ENCODE measurements at places on chromosomes 2 and 18.

GRCh38 chr2:119249855-119250717, 26.5 kb downstream of the STEAP3 start:
- DNase-seq, result no peak

DNA sequence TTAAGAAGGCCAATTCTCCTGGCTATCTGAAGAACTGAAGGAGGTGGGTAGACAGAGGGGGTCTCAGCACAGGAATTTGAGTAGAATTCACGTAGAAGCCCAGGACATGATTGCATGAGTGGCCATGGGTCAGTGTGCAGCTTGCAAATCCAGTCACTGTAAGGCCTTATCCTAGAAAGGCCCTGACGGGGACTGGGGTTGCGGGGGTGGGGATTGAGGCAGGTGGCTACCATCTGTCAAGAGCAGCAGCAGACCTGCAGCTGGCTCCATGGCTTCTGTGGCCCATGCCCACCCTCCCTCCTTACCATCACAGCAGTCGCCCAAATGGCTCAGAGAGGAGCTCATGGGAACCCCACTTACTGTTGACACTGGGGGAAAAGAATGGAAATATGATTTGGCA, 34.6 kb upstream of the SLC14A1 start:
- no peak for DNase-seq

- DNase-seq, result peak; percentile 43
Observed at GRCh38 chr2:17309741-17310339, 208.4 kb downstream of the RAD51AP2 start.

DNA sequence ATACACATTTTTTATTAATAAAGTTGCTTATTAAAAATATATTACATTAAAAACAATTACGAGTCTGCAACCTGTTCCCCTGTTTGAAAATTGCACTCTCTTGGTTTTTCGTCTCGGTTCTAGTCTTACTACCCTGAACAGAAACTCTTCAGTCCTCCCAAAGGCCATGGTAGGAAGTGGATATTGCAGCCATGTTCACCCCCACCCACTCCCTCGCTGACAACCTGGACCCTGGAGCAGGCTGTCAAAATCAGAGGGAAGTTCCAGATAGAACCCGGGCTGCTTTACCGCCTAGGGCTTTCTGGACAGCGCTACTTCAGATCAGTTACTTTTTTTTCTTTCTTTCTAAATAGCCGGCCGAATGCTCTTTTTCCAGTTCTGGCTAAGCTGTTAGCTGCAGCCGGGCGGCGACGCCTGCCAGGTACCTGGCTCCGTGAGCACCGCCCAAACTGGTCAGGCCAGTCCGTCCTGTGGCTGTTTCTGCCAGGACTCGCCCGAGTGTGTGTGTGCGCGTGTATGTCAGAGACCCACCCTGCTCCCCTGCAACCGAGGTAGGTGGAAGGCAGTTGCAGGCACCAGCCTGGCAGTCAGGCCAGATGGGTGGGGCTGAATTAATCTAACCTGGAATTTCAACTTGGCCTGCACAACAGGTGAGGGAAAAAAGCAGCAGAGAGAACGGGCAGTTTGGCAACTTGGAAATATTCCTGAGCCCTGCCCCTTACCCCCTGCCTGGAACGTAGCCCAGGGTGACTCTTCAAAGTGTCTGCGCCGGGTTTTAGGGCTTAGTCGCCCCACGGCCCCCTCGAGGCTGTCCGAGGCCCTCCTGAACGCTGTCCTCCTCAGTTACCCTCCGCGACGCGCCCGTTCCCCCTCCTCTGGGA, 1.1 kb upstream of the TET3 start:
- no peak for DNase-seq

DNA sequence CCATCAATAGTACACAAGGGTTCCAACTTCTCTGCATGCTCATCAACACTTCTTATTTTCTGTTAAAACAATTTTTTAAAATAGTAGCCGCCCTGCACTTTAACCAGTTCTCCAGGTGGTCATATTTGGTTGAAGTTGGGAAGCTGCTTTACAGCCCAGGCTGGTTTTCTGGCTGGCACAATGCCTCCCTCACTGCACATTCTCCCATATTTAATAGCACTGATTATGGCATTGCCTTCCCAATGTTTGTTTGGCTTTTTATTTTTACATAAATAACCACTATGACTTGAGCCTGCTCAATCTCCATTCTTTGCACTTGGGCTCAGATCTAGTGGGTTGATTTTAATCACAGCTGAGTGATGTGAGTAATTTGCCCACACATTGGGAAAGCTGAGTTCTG, 111.9 kb upstream of the MAP4K3 start:
- no peak for DNase-seq

- no peak for DNase-seq
Observed at GRCh38 chr2:14716319-14716718, 83.8 kb downstream of the LRATD1 start.

DNA sequence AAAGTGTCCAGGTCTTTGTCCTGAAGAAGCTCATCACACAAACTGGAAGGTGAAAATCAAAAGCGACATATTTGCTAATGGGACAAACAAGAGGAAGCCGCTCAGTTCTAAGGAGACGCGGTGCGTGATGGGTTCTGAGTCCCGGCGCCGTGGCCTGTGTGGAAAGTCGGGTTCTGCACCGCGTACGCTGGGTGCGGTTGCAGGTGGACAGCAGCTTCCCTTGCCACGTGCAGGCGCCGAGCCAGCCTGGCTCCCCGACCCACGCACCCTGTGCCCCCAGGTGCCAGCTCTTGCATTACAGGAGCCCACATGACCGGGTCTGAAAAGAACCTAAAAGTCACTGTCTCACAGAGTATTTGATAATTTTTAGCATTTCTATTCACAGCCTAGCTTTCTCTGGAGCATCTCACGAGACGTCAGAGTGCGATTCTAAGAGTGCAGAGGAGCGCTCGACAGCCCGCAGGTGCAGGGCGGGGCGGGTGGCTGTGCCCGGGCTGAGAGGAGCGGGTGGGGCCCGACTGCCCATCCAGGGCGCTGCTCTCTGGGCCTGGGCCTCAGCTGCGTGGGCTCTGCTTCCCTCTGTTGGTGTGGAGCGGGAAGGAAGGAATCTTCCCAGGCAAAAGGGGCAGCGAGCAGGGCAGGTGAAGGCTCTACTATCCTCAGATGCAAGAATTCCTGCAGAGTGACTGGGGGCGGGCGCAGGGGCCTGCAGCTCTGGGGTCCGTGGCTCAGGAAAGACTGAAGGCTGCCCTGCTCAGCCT, 39.4 kb downstream of the MYT1L start:
- DNase-seq, result no peak

DNA sequence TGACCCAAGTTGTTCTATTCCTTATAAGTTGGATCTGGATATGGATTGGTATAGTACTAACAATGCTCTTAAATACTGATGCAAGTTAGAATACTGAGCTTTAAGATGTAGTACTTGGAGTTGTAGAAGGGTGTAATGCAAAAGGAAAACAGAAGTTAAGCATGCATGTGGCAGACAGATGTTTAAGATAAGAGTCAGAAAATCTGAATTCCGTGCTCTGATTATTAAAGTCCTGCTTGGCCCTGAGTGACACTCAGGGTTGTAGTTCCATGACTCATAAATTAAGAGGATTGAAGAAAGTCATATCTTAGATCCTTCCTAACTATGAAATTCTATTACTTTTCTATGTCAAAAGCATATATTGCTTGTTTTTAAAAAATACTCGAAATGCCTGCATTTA, 250.6 kb downstream of the RPRM start:
- DNase-seq, result no peak

- no peak for DNase-seq
Observed at GRCh38 chr2:23465936-23466335, 81.0 kb downstream of the KLHL29 start.

GRCh38 chr2:157805519-157805918, 70.6 kb downstream of the ACVR1 start:
- DNase-seq, result no peak

DNA sequence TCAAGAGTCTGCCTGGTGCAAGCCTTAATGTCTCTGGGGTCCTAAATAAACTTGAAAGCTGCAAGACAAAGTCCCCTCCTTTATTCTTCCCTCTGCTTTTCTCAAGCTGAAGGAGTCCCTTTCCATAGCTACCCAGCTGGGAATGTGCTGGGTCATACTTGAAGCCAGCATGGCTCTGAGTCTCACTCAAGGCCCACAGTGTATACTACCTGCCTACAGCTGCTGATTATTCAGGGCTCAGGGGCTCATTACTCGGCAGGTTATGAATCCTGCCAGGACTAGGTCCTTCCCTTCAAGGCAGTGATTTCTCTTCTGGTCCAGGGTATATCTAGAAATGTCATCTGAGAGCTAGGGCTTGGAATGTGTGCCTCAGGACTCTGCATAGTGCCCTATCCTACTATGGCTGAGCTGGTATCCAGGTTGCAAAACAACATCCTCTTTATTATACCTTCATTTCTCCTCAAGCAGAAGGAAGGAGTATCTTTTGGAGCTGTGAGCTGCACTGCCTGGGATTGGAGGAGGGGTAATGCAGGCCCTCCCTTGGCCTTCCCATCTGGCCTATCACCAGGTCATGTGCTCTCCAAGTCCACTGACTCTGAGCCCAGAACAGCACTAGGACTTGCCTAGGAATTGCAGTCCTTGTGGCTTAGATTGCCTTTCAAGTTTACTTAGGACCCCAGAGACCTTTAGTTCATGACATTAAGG, 22.3 kb downstream of the IL1RN start:
- no peak for DNase-seq

DNA sequence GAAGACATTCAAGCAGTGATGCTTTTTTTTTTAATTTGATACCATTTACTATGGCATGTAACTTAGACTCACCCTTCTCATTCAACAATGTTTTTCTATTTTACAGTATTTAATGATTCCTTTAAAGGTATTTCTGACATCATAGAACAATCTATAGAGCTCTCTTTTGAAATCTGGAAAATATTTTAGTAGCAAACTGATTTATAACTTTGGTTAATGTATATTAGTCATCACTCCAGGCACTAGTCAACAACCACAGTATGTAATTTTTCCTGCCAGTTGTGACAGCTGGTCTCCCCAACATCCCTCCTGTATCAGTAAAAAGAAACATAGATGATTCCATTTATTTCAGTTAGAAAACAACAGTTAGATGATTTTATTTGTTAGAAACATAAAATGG, 122.9 kb downstream of the LCLAT1 start:
- DNase-seq, result no peak

- DNase-seq, result no peak
Observed at GRCh38 chr2:241271706-241272302, 43.7 kb downstream of the HDLBP start.

DNA sequence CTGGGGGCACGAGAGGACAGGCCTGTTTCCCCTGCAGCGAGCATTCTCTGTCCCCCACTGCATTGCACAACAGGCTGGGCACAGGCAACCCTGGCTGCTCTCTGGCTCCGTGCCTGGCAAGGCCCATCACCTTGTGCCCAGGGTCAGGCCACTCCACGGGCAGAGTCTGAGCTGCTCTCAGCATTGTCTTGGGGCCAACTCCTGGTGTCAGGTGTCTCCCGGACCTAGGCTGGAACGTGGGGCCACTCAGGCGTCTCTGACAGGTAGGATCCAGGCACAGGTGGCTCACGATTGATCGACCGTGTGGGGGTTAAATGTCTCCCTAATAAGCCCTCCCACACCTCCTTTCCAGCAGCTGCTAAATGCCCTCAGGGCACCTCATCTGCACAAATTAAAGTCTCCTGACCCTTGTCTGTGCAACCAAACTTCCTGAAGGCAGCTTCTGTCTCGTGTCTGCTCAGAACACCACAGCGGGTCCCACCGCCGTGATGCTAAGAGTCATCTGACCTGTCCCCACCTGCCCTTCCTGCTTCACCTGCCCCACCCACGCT, 66.6 kb upstream of the GPC1 start:
- DNase-seq, result no peak

DNA sequence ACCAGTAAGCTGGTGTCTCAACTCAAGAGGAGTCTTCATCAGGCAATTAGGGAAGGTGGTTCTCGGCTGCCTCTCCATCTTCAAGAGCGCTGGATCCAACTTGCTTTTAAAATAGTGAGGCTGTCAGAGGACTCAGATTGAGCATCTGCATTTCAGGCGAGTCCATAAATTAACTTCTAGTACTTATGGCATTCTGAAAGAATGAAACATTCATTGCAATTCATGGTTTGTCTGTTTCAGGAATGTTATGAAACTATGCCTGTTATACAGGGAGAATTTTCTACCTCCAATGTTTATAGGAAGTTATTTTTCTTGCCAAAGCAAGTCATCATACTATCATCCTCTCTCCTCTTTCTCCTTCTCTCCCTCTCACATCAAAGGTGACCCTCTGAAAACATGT, 883.2 kb downstream of the SLC4A3 start:
- no peak for DNase-seq

GRCh38 chr18:74142252-74142651, 5.4 kb downstream of the FBXO15 start:
- no peak for DNase-seq

GRCh38 chr18:60070631-60071030, 170.8 kb downstream of the PMAIP1 start:
- no peak for DNase-seq

DNA sequence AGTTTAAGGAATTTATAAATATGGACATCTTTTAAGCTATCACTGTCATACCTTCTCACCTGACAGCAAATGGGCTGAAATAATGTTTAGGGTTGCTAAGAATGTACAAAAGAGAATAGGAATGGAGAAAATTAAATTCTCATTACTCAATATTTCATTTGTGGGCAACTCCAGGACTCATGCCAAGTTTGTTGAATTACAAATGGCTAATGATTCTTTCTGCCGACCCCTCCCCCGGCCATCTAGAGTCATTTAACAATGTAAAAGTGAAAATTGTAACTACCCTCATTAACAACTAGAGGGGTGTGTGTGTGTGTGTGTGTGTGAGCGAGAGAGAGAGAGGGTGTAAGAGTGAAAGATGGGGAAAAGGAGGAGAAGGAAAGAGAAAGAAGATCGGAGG, 708.5 kb upstream of the FAM98A start:
- no peak for DNase-seq

DNA sequence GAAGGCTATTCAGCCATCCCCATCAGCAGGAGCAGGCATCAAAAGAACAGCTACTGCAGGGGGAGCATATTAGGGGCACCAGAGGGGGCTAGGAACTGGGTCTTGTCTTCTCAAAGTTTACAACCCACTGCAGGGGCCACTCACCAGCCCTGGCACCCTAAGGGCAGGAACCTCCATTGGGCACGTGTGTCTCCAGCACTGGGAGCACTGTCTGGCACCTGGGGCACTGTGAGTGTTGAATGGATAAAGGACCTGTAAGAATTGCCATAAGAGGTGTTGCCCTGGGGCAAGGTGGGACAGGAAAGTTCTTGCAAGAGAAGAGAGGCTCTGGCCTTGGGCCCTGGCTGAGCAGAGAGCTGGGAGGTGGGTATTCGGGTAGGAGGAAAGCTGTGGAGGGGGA, 1.4 kb upstream of the STEAP3 start:
- DNase-seq, result no peak

GRCh38 chr2:102237176-102237575, 50.4 kb downstream of the IL1RL2 start:
- DNase-seq, result no peak

- DNase-seq, result no peak
Observed at GRCh38 chr2:160510617-160511016, 17.0 kb upstream of the RBMS1 start.

- DNase-seq, result no peak
Observed at GRCh38 chr2:152231446-152231845, 55.9 kb upstream of the STAM2 start.

DNA sequence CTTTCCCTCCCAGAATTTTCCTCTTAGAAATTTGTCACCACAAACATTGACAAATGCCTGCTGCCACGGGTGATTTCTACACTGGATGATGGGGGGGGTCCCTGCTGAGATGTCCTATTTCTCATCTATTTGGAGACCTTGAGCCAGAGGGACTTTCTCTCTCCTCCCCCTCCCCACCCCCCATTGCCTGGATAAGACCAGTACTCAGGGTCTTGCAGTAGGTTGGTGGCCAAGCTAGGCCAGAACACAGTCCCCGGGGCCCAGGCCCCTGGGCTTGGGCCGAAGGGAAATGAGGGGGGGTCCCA, 560 bp upstream of the DUSP2 start:
- no peak for DNase-seq

All from NCI-H1930 (cell line).